RWPE1 (cell line): ENCODE measurements at places on chromosomes 4 and X.

DNA sequence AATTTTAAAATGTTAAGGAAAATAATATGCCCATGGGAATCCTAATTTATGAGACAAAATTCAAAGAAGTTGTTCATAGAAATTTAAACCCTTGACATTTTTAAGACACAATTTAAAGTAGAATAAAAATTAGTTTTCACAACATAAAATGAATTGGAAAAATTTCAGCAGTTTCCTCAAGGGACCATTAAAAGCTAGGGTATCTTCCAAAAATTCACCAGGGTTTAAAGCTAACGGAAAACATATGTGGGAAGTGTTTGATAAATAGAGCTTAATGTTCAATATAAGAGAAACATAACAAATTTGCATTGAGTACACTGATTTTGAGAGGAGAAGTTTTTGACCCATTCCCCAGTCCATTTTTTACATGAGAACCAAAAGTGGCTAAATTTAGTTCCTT is 228.9 kb upstream of the TTC29 start:
- no peak for DNase-seq

DNA sequence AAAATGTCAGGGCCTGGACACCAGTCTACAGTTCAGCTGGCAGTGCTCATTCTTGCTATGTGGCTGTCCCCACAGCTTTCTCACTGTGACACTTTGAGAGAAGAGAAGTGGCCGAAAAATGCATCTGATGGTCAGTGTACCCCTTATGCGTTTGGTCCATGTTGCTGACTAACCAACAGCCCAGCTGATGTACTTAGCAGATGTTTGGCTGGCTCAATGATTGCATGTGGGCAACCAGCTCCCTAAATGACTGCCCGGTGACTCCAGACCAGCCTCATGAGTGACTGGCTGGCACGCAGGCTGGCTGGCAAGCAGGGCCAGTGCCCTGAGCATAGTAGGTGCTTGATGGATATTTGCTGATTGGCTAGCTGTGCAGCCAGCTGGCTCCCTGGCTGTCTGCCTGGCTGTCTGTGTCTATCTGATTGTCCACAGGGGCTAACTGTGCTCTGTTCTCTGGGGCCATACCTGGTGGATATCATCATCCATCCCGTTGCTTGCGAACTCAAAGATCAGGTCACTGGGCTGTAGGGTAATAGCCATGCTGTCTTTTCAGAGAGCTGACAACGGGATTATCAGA is 29.4 kb downstream of the ELF4 start:
- no peak for DNase-seq

- no peak for DNase-seq
Observed at GRCh38 chr4:144902614-144903013, 195.4 kb downstream of the ANAPC10 start.

GRCh38 chr4:4884611-4885010 is 25.1 kb downstream of the MSX1 start:
- no peak for DNase-seq

- no peak for DNase-seq
Observed at GRCh38 chr4:74884266-74884665, 48.6 kb upstream of the PARM1 start.

DNA sequence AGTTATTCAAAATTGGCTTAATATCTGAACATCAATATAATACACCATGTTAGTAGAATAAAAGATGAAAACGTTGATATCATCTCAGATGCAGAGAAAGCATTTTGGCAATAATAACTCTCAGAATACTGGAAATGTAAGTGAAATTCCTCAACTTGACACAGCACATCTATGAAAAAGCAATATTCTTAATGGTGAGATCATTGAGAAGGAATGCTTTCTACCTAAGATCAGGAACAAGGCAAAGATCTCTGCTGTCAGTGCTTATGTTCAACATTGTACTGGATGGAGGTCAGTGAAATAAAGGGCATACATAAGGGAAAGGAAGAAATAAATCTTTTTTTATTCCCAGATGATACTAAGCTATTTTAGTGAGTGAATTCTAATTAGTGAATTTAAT is 40.6 kb downstream of the MRPL1 start:
- no peak for DNase-seq

GRCh38 chrX:23745786-23746185 is 2.7 kb upstream of the ACOT9 start:
- no peak for DNase-seq

DNA sequence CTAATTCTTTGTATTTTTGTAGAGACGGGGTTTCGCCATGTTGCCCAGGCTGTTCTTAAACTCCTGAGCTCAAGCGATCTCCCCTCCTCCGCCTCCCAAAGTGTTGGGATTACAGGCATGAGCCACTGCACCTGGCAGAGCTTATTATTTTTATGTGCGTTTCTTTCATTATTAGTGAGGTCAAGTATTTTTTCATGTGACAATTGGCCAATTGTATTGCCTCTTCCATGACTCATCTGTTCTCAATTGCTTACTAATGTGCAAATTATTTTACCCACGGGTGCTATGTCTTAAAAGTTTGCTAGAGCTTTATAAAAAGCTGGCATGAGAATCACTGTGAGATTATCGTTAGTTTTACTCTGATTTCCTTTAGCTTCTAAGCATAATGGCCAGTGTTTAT is 13.0 kb upstream of the ARX start:
- peak; percentile 47 for DNase-seq

DNA sequence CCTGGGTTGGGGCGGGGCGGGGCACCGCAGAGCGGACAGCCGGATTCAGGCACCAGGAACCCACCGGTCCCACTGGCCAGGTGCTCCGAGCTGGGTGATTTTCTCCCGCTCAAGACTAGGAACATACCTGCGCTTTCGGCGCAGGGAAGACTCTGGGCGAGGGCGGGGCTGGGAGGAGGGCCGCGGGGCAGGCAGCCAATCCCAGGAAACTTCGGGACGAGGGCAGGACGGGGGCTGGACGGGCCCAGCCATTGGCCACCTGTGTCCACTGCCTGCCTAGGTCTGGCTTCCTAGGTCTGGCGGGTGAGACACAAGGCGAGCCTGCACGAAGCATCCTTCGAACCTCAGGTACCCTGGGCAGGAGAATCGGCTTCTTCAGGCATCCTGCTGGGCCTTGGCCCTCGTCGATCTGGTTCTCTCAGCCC is 274 bp upstream of the ERVMER34-1 start:
- DNase-seq = peak; percentile 81

- DNase-seq = peak; percentile 44
Observed at GRCh38 chr4:94939791-94940519, 182.2 kb downstream of the BMPR1B start.

DNA sequence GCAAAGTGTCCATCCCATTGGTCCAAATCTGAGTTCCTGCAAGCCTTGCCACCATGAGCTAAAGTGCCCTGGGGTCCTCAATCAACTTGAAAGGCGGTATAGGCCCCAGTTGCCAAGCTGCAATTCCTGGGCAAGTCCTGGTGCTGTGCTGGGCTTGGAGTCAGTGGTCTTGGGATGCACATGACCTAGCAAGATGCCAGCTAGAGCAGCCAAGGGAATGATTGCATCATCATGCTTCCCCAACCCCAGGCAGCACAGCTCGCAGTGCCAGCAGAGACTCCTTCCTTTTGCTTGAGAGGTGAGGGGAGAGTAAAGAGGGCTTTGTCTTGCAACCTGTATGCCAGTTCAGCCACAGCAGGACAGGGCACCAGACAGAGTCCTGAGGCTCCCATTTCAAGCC is 50.5 kb downstream of the KCNIP4 start:
- no peak for DNase-seq

GRCh38 chrX:133265331-133265730 is 47.2 kb upstream of the TFDP3 start:
- no peak for DNase-seq

GRCh38 chrX:39677978-39678791 is 419.6 kb downstream of the BCOR start:
- DNase-seq = no peak

- peak; percentile 56 for DNase-seq
Observed at GRCh38 chr4:188372058-188372457, 232.8 kb downstream of the TRIML1 start.

GRCh38 chrX:714131-714530 is 83.5 kb downstream of the SHOX start:
- DNase-seq = no peak

DNA sequence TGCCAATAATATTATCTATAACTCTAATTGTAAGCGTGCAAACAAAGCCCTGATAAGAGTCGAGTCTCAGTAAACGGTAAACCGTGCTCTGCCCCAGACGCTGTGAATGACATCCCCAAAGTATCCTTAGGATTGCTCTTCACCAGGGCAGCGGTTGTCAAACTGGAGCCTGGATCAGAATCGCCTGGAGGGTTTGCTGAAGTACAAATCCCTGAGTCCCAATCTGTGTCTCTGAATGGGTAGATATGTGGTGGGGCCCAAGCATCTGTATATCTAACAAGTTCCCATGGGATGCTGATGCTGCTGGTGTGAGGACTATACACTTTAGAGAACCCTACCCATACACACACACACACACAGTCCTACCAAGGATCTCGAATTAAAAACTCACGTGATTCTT is 813 bp upstream of the APBB2 start:
- DNase-seq = no peak

GRCh38 chrX:42725196-42725595 is 52.8 kb downstream of the PPP1R2C start:
- DNase-seq = no peak

GRCh38 chr4:108361446-108361820 is 192.7 kb upstream of the LEF1 start:
- no peak for DNase-seq

- DNase-seq = no peak
Observed at GRCh38 chr4:6333301-6334202, 63.9 kb downstream of the WFS1 start.

DNA sequence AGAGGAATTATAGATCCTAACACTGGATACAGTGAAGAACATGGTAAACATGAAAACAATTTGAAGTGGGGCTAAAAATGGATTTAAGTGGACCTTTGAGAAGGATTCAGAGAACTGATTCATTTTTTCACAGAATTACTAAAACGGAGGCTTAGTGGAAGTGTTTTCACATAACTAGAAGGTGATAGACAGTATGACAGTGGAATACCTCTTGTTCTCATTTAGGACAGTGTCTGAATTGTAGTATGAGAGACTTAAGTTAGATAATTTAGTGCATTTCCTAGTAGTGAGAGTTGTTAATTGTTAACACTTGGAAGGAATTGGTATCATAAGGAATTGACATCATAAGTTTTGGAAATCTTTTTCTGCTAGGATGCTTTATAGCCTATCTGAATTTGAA is 64.1 kb downstream of the FIP1L1 start:
- DNase-seq = no peak

GRCh38 chr4:86250619-86251018 is 109.2 kb downstream of the MAPK10 start:
- no peak for DNase-seq

GRCh38 chr4:3487861-3488260 is 24.8 kb downstream of the DOK7 start:
- no peak for DNase-seq

DNA sequence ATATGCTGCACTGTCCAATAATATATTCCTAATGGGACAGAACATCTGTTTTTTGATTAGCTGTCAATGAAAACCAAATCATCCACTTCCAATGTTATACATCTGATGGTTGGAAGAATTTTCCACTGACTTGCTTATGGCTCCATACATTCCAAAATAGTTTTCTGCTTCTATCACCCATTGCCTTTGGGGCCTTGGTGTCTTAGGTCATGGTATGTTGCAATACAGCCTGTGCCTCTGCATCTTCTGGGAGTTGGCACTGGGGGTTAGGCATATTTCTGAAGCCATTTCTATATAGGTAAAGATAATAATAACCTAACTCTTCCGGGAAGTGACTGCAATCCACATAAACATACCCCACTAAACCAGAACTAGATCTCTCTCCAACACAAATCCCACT is 53.2 kb upstream of the NR3C2 start:
- DNase-seq = no peak

DNA sequence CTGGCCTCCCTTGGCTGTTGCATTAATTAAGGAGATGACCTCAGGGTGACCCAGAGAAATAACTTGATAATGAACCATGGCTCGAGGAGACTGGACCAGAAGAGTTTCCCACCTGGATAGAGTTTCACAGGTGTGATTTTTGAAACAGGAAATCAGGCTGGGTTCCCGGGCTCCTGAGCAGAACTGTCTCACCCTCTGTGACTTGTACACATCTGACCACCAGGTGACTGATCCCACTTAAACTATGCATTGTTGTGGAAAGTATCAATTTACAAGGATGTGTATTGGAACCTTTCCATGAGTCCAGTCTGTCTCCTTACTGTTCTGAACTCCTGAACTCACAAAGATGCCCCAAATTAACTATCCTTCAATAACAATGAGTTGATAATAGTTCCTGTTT is 220.3 kb downstream of the PTTG2 start:
- no peak for DNase-seq

- peak; percentile 22 for DNase-seq
Observed at GRCh38 chr4:121462660-121463261, 81.9 kb upstream of the QRFPR start.
